Activated naive CD8-positive, alpha-beta T cell treated with anti-CD3 and anti-CD28 coated beads for 36 hours (primary cell): ENCODE measurements at places on chromosomes 1 and 21.
A peak's percentile ranks its signal among the peaks of the same experiment; 100 is the strongest.

- peak; percentile 63 for DNase-seq
These were observed at the start of gene CD48 for GRCh38 chr1:160711602-160712311. CD48 (minus strand) TSS chr1:160711822; CDS start chr1:160711763, 59 bp downstream.

DNA sequence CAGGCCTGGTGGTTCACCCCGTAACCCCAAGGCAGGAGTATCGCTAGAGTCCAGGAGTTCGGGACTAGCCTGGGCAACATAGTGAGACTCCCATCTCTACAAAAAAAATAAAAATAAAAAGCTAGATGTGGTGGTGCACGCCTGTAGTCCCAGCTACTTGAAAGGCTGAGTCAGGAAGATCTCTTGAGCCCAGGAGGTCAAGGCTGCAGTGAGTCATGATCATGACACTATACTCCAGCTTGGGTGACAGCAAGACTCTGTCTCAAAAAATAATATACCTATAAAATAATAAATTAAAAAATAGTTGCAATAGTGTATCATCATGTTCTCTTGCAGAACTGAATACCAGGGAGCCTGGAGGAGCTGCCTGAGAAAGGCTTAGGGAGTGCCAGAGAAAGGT is 19.9 kb upstream of the TMEM39B start:
- no peak for DNase-seq

DNA sequence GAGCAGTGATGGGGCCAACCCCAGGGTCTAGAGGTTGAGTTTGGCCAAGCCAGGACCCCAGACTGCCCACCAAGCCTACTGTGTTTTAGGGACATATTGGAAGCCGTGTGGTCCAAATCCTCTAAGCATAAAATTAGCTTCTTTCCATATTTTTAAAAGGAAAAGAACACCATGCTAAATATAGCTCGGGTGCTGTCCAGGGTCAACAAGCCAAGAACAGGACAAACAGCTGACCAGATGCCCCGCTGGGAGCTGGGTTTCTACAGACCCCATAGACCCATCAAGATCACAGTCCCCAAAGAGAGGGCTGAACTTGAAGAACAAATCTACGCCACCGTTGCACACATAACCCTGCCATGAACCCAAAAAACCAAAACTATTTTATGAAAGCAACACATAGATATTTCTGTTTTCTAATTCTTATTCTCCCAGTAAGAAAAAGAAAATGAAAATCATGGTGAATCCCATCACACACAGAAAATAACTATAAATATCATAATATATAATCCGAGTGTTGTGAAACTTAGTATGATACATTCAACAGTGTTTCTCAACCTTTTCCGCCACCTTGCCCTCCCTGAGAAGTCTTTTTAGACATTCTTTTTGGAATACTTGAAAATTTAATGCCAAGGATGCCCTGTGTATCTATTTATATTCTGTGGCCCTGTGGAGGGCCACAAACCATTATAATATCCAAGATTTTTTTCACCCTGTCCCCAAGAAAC is 36.2 kb upstream of the FHAD1 start:
- no peak for DNase-seq

GRCh38 chr1:164841702-164842465 is 282.9 kb downstream of the PBX1 start:
- no peak for DNase-seq

DNA sequence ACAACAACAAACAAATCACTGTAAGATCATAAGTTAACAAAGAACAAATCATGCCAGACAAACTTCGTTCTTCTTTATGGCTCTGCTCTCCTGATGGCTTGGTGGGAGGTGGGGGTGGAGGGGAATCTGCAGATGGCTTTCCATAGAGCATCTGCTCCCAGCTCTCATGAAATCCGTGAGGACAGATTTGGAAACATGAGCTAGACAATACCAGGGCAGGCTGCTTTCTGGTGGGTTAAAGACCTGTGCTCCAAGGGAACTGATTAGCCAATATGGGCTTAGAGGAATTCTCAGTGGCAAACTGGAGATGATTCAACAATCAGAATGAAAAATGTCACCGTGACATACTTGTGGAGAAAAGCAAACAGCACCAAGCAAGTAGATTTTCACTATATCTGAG is 69.4 kb upstream of the TLR5 start:
- DNase-seq, result no peak

DNA sequence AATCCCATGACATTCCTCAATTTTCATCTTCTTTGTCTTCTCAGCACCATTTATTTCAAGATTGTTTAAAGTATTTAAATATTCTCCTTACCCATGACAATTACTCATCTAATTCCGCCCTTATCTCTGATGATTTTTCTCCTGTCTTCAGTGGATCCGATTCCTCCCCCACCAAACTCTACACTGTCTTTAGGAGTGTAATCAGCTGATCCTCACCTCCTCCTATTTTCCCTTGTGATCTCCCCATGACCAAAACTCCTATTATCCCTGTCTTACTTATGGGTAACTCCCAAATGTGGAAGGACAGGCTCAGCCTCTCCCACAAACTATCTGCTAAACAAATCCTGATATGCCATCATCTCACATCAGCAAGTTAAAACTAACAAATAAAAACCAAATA is 335.3 kb upstream of the RUNX1 start:
- DNase-seq, result no peak

GRCh38 chr1:246179401-246179800 is 327.7 kb downstream of the SMYD3 start:
- no peak for DNase-seq

DNA sequence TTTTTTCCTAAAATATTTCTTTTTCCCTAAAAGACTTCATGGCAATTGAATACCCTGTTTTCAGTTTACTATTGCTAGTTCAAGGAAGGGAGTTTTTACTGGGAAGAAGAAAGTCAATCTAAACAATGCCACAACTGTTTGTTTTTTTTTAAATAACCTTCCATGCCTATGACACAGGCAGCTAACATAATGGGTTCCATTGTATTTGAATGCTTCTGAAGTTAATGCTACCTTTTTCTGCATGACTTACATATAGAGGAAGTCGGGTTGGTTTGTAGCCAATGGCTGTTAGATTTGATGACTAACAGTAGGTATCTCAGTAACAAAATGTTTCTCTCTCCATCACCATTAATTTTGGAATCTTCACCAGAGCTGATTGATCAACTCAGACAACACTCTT is 134.0 kb downstream of the KIF26B start:
- no peak for DNase-seq

DNA sequence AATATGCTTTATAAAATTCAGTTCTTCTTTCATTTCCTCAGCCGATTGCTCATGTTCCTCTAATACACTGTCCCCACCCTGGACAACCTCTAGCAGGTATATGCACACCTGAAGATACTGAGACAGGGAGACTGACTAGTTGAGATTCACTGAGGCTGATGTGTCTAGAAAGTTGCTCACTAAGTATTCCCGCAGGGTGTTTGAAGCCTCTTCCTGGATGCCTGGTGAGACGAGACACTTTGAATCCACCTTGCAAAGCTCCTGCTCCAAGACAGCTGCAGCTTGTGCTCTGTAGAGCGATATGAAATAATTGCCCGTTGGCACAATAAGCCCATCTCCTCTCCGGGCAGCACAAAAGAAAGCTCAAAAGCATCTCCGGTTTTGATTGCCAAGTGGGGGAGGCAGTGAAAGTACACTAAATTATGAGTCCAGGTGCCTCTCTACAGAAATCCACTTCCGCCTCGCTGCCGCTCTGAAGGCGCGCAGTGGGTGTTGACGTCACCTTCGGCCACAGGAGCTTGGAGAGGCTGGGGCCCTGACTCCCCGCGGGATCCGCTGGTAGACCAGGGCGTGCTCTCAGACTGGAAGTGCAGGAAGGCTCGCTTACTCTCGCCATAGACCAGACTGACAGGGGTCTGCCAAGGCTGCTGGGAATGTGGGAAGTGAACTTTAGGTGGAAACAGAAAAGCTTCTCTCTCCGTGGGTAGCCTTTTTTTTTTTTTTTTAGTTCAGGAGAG is 46.3 kb downstream of the GPA33 start:
- DNase-seq, result peak; percentile 82

GRCh38 chr1:42990757-42991346 is 32.2 kb upstream of the SLC2A1 start:
- no peak for DNase-seq

GRCh38 chr1:171935086-171935485 is 93.8 kb downstream of the DNM3 start:
- DNase-seq, result no peak

- no peak for DNase-seq
These were observed 1017.0 kb upstream of the TMPRSS15 start for GRCh38 chr21:19420565-19420964.
